ENCODE measurements at places on chromosomes 16 and 17. TPM values are rescaled to one million over a fixed set of nuclear protein-coding genes. Genes with fewer than 3 reads are reported as not detected.

- no peak for DNase-seq
Observed at GRCh38 chr17:70254735-70255460, 85.6 kb downstream of the KCNJ2 start.

DNA sequence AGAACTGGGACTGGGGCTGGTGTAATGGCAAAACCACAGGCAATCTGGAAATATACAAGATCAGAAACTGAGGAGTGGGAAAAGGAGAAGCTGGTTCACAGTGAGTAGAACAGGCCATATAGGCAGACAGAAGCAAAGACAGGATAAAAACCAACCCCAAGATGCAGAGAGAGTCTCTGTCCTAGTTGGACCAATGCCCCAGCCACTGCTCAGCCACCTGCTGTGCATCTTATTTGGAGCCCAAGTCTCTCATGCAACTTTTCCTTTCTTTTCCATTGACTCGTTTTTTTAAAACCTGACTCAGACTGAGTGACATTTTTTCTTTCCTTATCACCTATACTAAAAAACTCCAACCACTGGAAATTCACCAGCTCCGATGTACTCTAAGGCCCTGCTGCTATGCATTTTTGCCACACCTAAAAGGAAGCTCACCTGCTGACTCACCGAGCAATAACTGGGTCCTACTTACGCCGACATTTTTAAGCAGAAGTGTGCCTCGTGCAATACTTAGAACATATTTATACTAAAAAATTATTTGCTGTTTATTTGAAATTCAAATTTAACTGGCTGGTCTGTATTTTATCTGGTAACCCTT is 100.8 kb upstream of the XYLT1 start:
- no peak for DNase-seq

The PRSS36 gene
- polyA plus RNA-seq = 1.6 TPM

GRCh38 chr16:23269248-23269953 is 32.7 kb upstream of the SCNN1B start:
- DNase-seq = peak; percentile 43

The QPRT gene
- 134 TPM for polyA plus RNA-seq

DNA sequence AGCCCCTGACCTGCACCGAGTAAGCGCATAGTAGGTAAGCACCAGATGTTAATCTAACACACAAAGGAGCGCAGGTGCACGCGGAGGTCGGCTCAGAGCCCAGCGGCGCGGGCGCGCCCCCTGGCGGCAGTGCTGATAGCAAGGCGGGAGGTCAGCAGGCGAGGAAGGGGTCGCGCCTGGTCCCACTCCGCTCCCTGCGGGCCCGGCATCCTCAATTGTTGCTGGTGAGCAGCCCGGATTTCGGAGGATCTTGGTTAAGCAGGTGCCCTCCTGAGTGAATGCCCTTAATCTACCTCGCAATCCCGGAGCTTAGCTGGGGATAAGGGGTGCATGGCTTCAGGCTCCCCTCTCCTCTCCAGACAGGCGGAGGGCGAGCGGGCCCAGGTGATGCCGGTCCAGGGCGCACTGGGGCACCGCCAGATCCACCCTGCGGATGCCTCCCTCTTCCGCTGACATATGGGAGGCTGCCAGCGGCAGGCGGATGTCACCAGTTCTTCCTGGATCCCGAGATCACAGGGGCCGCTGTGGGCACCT is 4.0 kb upstream of the WNT3 start:
- DNase-seq = no peak

The TEX14 gene
- polyA plus RNA-seq = 0.44 TPM

GRCh38 chr16:67245186-67245585 is 2.1 kb downstream of the FHOD1 start:
- no peak for DNase-seq

DNA sequence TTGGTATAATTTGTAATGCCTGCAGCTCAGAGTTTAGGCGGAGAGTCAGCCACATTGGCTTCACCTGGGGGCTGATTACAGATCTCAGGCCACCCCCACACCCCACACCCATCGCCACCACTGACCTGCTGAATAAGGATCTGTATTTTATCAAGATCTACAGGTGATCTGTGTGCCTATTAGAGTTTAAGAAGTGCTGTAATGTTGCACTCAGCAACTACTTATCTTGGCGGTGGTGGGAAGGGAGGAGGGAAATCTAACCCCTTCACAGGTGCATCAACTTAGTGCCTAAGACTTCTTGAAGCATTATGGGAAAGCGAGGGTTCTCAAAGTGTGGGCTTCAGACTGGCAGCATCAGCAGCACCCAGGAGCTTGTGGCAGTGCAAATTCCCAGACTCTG is 17.5 kb upstream of the KRT20 start:
- no peak for DNase-seq

The KRT20 gene
- polyA plus RNA-seq = not detected

- DNase-seq = no peak
Observed at GRCh38 chr17:48613862-48614694, 1.0 kb downstream of the HOXB8 start.

DNA sequence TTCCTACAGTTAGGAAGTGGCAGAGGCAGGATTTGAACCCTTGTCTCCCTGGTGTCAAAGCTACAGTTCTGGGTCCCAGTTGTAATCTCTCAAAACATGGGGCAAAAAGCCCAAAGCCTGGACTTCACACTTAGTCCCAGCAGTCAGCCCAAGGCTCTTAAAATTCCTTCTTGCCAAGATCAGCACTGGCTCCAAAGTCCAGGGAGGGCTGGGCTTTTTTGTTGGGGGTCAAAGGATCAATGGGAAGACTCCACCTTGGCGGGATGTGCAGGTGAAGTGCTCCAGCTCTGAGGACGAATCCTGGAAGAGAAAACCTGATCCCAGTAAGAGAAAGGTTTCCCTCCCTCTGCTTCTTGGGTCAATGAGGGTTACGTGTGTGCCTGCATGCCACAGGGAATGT is 195.5 kb downstream of the HAPSTR1 start:
- DNase-seq = no peak

The G6PC1 gene
- polyA plus RNA-seq = 9.5 TPM

The C17orf78 gene
- polyA plus RNA-seq = 0.23 TPM

- DNase-seq = no peak
Observed at GRCh38 chr16:23365602-23366240, 63.6 kb downstream of the SCNN1B start.

DNA sequence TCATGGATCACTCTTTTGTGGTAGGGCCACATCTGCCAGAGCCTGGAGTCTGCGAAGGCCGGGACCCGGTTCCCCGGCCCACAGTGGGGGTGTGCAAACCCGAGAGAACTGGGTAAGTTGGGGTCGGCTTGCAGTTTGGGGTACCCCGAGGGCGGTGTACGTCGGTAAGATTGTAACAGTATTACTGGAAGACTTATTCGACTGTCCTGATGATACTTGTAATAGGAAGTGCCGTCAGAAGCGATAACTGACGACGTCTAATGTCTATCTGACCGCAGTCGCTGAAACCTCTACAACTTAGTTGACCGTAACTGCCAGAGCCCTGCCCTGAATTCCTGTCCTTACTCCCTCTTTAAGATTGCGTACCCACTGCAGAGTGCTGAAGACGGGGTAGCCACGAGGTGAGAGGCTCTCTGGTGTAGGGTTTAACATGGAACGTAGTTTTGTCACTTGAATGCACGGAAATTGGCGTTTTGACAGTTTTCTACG is 24.0 kb downstream of the TRPV2 start:
- no peak for DNase-seq

DNA sequence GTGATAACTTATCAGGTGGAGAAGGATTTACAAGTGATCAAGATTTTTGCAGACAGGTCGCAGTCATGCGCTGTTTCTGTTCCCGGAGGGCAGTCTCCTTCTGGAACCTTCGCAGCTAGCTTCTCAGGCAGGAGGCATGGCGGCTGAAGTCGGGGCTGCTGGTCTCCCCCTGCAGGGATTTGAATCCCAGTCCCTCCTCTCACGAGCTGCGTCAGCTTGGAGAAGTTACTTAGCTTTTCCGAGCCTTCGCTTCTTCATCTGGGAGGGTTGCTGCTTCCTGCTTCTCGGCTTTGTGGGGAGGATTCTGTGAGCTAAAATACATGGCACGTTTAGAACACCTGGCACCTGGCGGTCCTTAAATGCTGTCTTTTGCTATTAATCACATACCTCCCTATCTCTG is 287.8 kb upstream of the FOXF1 start:
- DNase-seq = no peak

GRCh38 chr16:51556694-51557340 is 405.7 kb upstream of the SALL1 start:
- peak; percentile 62 for DNase-seq

Data from renal cortex interstitium (tissue), 15 donors.